ENCODE measurements at places on chromosomes 6 and 20. TPM values are rescaled to one million over a fixed set of nuclear protein-coding genes. Genes with fewer than 3 reads are reported as not detected.

- no peak overlapping the region for H3K4me3 ChIP-seq
- no peaks in the 10 kb centered on the region for H3K27me3 ChIP-seq
- DNase-seq: no peak
- H3K27ac ChIP-seq: no peak overlapping the region
- no peaks in the 10 kb centered on the region for H3K4me1 ChIP-seq
Measured at GRCh38 chr20:19603376-19603750, 154.7 kb upstream of the RIN2 start.

- no peaks in the 10 kb centered on the region for H3K36me3 ChIP-seq
- DNase-seq: no peak
- peaks cover 54% of the 10 kb centered on the region for H3K4me1 ChIP-seq
- no peak overlapping the region for H3K4me3 ChIP-seq
- H3K27ac ChIP-seq: peak overlapping the region; percentile 76
- H3K27me3 ChIP-seq: no peaks in the 10 kb centered on the region
Measured at GRCh38 chr6:43803055-43803782, 33.2 kb downstream of the VEGFA start.

GRCh38 chr6:101534386-101534785 lies 140.9 kb downstream of the GRIK2 start:
- no peaks in the 10 kb centered on the region for H3K4me1 ChIP-seq
- H3K27ac ChIP-seq: no peak overlapping the region
- no peak for DNase-seq

- peak; percentile 46 for DNase-seq
- H3K4me1 ChIP-seq: peaks cover 11% of the 10 kb centered on the region
- no peaks in the 10 kb centered on the region for H3K36me3 ChIP-seq
- no peaks in the 10 kb centered on the region for H3K27me3 ChIP-seq
Measured at GRCh38 chr6:37354526-37355384, 972 bp downstream of the RNF8 start.

- no peak overlapping the region for H3K4me3 ChIP-seq
- no peak overlapping the region for H3K27ac ChIP-seq
- DNase-seq: no peak
- H3K27me3 ChIP-seq: no peaks in the 10 kb centered on the region
Measured at GRCh38 chr6:16706911-16707783, 54.1 kb downstream of the ATXN1 start.

GRCh38 chr6:654136-654535 lies 2.8 kb downstream of the HUS1B start:
- H3K27ac ChIP-seq: no peak overlapping the region
- H3K4me1 ChIP-seq: peaks cover 4% of the 10 kb centered on the region
- H3K4me3 ChIP-seq: no peak overlapping the region
- DNase-seq: no peak
- no peaks in the 10 kb centered on the region for H3K27me3 ChIP-seq

GRCh38 chr6:2891768-2892170 lies 11.3 kb downstream of the SERPINB9 start:
- peaks cover 11% of the 10 kb centered on the region for H3K36me3 ChIP-seq
- H3K27ac ChIP-seq: peak overlapping the region; percentile 79
- no peaks in the 10 kb centered on the region for H3K27me3 ChIP-seq
- peaks cover 3% of the 10 kb centered on the region for H3K4me1 ChIP-seq
- peak; percentile 90 for DNase-seq

DNA sequence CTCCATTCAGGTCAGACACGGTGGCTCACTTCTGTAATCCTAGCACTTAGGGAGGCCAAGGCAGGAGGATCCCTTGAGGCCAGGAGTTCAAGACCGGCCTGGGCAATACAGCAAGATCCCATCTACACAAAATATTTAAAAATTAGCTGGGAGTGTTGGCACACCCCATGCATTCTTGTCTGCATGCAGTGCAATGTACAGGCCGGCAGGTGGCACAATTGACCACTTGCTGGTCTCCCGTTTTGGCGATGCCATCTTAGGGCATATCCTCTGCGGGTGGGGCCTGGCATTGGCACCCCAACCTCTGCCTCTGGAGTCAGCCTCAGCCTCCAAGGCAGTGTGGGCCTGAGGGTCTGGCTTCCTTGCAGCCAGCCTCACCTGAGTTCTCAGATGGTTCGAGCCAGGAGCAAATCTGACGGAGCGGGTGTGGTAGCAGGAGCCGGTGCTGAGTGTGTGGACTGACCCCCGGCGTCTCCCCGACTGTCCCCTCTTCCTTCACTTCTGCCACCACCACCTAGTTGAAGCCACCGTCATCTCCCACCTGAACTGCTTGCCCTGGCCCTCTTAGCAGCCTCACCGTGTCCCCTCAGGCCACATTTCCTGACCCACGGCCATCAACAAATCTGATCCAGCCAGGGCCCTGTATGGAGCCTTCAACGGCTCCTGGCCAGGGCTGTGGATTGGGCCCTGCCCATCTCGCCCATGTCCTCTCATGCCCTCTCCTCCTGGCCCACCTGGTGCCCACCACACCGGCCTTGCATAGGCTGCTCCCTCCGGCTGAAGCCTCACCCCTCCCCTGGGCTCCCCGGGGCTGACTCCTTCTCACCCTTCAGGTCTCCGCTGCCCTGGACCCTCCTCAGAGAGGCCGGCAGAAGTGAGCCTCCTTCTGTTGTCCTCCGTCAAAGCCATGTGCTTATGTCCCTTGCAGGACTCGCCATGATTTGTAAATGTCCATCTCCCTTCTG lies 44.0 kb downstream of the EFCAB8 start:
- no peaks in the 10 kb centered on the region for H3K36me3 ChIP-seq
- no peaks in the 10 kb centered on the region for H3K4me1 ChIP-seq
- peak; percentile 44 for DNase-seq
- H3K4me3 ChIP-seq: no peak overlapping the region
- H3K27ac ChIP-seq: no peak overlapping the region

GRCh38 chr6:138291849-138292181 lies 73.5 kb upstream of the PBOV1 start:
- H3K36me3 ChIP-seq: no peaks in the 10 kb centered on the region
- H3K27me3 ChIP-seq: no peaks in the 10 kb centered on the region
- no peak overlapping the region for H3K27ac ChIP-seq
- DNase-seq: no peak
- no peak overlapping the region for H3K4me3 ChIP-seq

DNA sequence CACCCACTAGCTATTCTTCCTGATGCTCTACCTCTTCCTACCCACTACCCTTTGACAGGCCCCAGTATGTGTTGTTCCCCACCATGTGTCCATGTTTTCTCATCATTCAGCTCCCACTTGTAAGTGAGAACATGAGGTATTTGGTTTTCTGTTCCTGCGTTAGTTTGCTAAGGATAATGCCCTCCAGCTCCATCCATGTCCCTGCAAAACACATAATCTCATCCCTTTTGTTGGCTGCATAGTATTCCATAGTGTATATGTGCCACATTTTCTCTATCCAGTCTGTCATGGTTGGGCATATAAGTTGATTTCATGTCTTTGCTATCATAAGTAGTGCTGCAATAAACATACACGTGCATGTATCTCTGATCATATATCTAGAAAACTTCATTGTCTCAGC lies 218.3 kb upstream of the STXBP5 start:
- no peak overlapping the region for H3K27ac ChIP-seq
- no peak for DNase-seq
- no peaks in the 10 kb centered on the region for H3K27me3 ChIP-seq

- H3K4me3 ChIP-seq: no peak overlapping the region
- no peaks in the 10 kb centered on the region for H3K4me1 ChIP-seq
- H3K27ac ChIP-seq: no peak overlapping the region
Measured at GRCh38 chr6:40500227-40500626, 86.9 kb downstream of the LRFN2 start.

DNA sequence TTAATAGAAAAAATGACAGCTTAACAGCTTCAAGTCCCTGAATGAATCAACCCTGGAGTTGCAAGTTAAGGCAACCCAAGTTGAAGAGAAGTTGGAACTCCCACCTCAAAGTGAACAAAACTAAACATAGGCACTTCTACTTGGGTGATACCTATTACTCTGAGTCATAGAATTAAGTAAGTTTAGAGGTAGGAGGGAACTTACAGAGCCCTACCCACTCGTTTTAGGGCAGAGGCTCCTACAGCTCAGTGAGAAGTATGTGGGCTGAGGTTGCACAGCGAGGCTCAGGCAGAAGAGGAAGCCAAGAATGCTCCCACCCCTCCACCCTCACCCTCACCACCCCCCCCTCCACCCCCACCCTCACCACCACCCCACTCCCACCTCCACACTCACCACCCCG lies 42.2 kb downstream of the NFATC2 start:
- no peak overlapping the region for H3K27ac ChIP-seq
- H3K4me3 ChIP-seq: no peak overlapping the region
- no peaks in the 10 kb centered on the region for H3K36me3 ChIP-seq
- H3K4me1 ChIP-seq: no peaks in the 10 kb centered on the region

GRCh38 chr6:167442245-167442644 lies 117.4 kb downstream of the TTLL2 start:
- no peaks in the 10 kb centered on the region for H3K36me3 ChIP-seq
- H3K4me1 ChIP-seq: no peaks in the 10 kb centered on the region
- no peak overlapping the region for H3K4me3 ChIP-seq
- no peaks in the 10 kb centered on the region for H3K27me3 ChIP-seq

DNA sequence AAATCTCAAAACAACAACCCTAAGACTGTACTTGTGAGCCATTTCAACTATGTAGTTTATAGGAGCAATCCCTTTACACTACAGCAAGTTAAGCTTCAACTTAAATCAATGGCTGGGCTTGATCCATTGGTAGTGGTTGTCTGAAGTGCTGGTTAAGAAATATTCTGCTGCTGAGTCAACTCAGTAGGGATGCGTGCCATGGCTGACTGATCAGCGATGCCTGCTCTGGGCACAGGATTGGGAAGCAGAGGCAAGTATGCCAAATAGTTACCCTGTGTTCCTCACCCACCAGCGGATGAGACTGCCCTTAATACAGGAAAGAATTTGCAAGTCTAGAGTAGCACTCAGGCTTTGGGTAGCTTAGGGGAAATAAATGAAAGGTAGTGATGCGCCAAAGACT lies 41.5 kb downstream of the GCM1 start:
- peaks cover 3% of the 10 kb centered on the region for H3K4me1 ChIP-seq
- no peak overlapping the region for H3K4me3 ChIP-seq
- no peak overlapping the region for H3K27ac ChIP-seq
- no peak for DNase-seq

DNA sequence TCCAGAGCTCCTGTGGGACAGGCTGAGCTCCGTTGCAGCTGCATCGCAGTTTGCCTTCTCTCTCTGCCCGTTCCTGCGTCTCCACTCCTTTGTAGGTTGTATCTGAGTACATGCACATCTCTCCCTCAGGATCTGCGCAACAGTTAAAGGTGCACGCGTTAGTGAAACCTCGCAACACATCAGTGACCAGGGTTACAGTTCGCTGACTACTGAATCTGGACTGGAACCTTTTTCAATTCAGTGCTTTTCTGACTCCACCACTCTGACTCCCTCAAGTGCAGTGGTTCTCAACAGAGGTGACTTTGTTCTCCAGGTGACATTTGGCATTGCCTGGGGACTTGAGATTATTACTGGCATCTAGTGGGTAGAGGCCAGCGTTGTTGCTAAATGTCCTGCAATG lies 44.0 kb downstream of the UST start:
- H3K27me3 ChIP-seq: no peaks in the 10 kb centered on the region
- H3K27ac ChIP-seq: no peak overlapping the region
- H3K4me3 ChIP-seq: no peak overlapping the region
- DNase-seq: no peak

GRCh38 chr20:42961771-42962170 lies 227.9 kb downstream of the PTPRT start:
- no peaks in the 10 kb centered on the region for H3K36me3 ChIP-seq
- no peaks in the 10 kb centered on the region for H3K27me3 ChIP-seq
- H3K4me3 ChIP-seq: no peak overlapping the region
- H3K4me1 ChIP-seq: no peaks in the 10 kb centered on the region

- no peaks in the 10 kb centered on the region for H3K36me3 ChIP-seq
- H3K27ac ChIP-seq: no peak overlapping the region
- no peak overlapping the region for H3K4me3 ChIP-seq
Measured at GRCh38 chr20:4326195-4327065, 311.1 kb upstream of the RNF24 start.

GRCh38 chr20:4999788-5000187 lies 1.5 kb downstream of the SLC23A2 start:
- peaks cover 21% of the 10 kb centered on the region for H3K4me1 ChIP-seq
- H3K36me3 ChIP-seq: no peaks in the 10 kb centered on the region

DNA sequence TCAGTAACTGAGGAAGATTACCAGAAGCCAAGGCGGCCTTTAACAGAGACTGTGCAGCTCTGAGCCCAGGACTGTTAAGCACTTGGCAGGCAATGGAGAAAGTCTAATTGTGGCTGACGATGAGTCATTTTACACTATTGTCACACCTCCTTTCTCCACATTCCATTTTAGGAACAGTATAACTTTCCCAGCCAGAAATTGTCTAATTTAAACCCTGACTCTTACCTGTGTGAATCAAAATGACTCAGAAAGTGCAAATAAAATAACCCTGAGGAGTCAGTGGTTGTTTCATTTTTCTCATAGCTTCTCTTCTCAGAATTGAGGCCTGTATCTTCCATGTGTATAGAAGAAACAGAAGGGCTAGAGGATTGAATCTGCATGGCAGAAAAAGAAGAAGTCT lies 40.0 kb upstream of the OPN5 start:
- peak; percentile 40 for DNase-seq
- no peaks in the 10 kb centered on the region for H3K27me3 ChIP-seq
- no peaks in the 10 kb centered on the region for H3K4me1 ChIP-seq
- H3K4me3 ChIP-seq: no peak overlapping the region
- peak overlapping the region; percentile 55 for H3K27ac ChIP-seq

- H3K27ac ChIP-seq: peak overlapping the region; percentile 43
- DNase-seq: peak; percentile 56
- H3K36me3 ChIP-seq: no peaks in the 10 kb centered on the region
- no peaks in the 10 kb centered on the region for H3K27me3 ChIP-seq
- H3K4me3 ChIP-seq: no peak overlapping the region
- peaks cover 20% of the 10 kb centered on the region for H3K4me1 ChIP-seq
Measured at GRCh38 chr20:52193886-52194545, 2.4 kb upstream of the ZFP64 start.

- H3K36me3 ChIP-seq: no peaks in the 10 kb centered on the region
- H3K27ac ChIP-seq: peak overlapping the region; percentile 85
- H3K4me3 ChIP-seq: peak overlapping the region; percentile 29
- DNase-seq: no peak
- no peaks in the 10 kb centered on the region for H3K27me3 ChIP-seq
Measured at GRCh38 chr6:25137916-25138232, 141.3 kb upstream of the CARMIL1 start.

- H3K27me3 ChIP-seq: peaks cover 5% of the 10 kb centered on the region
- no peak for DNase-seq
- H3K4me1 ChIP-seq: peaks cover 3% of the 10 kb centered on the region
- H3K4me3 ChIP-seq: no peak overlapping the region
- no peaks in the 10 kb centered on the region for H3K36me3 ChIP-seq
Measured at GRCh38 chr6:168681748-168682147, 240.8 kb downstream of the SMOC2 start.

The TP53TG5 gene
- total RNA-seq: 0.14 TPM

The ZNF165 gene
- total RNA-seq: 20.1 TPM

The MDFI gene
- not detected for total RNA-seq

The CLPSL1 gene
- total RNA-seq: not detected

The C4B gene
- total RNA-seq: 20.3 TPM

The PERP gene
- 53.4 TPM for total RNA-seq

The PPP1R14C gene
- total RNA-seq: 40.6 TPM

The FANCE gene
- 0.75 TPM for total RNA-seq

The ACSS2 gene
- total RNA-seq: 334 TPM

The NOL7 gene
- total RNA-seq: 95.6 TPM

The POU5F1 gene
- 38.2 TPM for total RNA-seq

The KIF25 gene
- total RNA-seq: not detected

The RCAN2 gene
- 7.4 TPM for total RNA-seq

The PSORS1C1 gene
- total RNA-seq: 8.8 TPM

The RNF114 gene
- total RNA-seq: 271 TPM

The MOCS1 gene
- 58.3 TPM for total RNA-seq

The GPX5 gene
- not detected for total RNA-seq

The SPAG4 gene
- total RNA-seq: not detected

The UCKL1 gene
- total RNA-seq: 41.1 TPM

Measured in transverse colon (tissue), 4 donors.